ENCODE measurements at places on chromosomes 7 and 10.

GRCh38 chr10:69453795-69454194 is 2.5 kb downstream of the TSPAN15 start:
- no peak for DNase-seq

DNA sequence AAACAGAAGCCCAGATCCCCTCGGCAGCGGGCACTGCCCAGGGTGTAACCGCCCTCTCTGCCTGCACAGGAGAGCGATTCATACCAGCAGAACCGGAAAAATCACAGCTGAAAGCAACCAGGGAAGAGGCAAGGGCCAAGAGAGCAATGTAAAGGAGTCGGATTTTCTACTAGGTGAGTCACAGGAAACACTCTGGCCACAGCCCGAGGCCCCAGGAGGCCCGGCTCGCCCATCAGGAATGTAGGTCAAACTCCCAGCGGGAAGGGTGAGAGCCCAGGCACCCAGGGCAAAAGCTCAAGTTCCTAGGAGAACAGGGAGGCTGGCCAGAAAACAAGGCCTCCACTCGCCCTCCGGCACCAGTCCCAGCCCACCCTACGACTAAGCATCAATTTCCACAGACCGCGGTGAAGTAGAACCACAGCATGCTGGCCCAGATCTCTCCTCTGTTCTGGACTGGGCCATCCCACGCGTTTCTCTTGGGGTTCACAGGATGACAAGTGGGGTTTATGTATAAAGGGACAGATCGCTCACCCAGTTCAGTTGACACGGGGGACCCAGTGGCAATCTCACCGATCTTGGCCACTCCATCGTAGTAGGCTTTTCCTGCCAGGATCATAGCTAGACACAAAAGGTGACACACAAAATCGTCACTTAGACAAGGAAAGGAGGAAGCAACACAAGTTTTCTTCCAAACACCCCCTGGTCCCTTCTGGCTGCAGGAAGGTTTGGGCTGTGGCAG is 46.2 kb downstream of the BAIAP2L1 start:
- DNase-seq, result no peak

DNA sequence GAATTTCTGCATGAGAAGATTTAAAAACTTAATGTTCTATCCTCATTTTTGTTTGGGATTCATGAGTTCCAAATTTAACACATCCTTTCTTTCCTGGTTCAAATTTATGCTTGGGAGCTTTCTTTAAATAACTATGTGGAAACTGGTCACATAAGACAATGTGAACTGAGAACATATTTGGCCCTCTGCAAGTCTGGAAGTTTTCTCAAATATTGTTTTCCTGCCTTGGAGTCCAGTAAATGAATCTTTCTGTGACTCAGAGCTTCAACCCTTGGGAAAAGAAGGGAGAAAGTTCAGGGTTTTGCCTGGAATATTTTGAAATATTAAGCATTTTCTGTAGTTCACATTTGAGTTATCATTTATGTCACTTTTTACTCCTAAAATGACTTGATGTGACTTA is 559.0 kb upstream of the NRP1 start:
- DNase-seq, result no peak

- no peak for DNase-seq
Observed at GRCh38 chr7:106952658-106953231, 87.7 kb downstream of the PIK3CG start.

DNA sequence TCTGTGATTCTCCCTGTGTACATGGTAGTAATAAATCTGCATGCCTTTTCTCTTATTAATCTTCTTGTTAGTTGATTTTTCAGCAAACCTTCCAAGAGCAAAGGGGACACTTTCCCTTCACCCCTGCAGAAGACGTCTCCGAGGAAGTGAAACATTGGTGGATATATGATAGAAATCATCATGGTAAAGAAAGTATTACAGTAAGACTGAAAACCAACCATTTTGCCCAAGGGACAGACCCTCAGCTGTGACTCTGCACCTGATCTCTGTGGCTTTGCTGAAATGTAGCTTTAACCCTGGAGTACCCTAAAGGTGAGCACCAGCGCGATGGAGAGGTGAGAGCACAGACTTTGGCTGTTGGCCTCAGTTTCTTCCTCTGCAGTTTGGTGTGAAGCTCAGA is 32.8 kb upstream of the MYO3A start:
- no peak for DNase-seq

- DNase-seq, result no peak
Observed at GRCh38 chr7:108463613-108464012, 7.4 kb upstream of the NRCAM start.

DNA sequence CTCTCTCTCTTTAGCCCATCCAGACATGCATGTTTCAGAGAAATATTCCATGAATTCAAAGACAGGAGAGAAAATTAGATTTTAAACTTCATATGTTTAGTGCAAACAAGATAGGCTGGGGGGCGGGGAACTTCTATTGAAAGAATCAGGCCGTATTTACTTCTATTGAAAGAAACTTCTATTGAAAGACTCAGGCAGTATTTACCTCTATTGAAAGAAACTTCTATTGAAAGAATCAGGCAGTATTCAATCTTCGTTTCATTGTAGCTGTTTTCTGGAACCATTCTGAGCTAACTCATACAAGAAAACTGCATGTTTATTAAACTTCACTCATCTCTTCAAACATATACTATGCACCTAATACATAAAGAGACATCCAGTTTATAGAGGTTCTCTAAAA is 123.1 kb downstream of the TYW1B start:
- no peak for DNase-seq

DNA sequence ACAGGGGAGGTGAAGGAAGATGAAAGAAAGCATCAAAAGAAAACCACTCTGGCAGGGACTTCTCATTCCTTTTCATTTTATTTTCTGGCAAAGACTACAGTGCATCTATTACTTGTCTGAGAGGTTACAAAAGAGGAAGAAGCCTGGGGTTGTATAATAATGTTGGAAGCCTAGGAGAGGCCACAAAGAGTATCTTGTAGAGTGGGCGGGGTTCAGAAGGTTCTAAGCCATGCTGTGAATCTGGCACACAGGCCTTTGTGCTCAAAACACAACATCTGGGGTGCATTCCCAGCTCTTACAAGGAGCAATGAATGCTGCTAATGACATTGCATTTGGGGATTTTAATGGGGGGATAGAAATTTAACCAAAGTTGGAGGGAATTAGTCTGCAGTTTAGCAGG is 49.4 kb downstream of the MRPL32 start:
- no peak for DNase-seq

DNA sequence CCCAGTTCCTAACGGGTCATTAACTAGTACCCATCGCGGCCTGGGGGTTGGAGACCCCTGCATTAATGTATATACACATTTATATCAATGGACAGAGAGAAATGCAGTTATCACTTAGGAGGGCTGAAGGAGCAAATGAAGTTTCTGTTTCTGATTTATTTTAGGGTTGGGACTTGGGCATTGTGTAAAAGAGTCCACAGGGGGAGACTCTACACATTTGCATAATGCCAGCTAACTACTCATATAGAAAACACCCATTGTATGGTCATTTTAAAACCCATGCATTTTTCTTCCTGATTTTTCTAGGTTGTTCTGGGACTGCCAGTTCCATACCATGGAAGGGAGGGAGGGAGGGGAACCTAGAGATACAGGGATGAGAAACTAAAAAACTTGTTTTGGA is 23.5 kb downstream of the BCCIP start:
- DNase-seq, result no peak

- DNase-seq, result no peak
Observed at GRCh38 chr7:8057566-8057965, 89.0 kb downstream of the GLCCI1 start.

DNA sequence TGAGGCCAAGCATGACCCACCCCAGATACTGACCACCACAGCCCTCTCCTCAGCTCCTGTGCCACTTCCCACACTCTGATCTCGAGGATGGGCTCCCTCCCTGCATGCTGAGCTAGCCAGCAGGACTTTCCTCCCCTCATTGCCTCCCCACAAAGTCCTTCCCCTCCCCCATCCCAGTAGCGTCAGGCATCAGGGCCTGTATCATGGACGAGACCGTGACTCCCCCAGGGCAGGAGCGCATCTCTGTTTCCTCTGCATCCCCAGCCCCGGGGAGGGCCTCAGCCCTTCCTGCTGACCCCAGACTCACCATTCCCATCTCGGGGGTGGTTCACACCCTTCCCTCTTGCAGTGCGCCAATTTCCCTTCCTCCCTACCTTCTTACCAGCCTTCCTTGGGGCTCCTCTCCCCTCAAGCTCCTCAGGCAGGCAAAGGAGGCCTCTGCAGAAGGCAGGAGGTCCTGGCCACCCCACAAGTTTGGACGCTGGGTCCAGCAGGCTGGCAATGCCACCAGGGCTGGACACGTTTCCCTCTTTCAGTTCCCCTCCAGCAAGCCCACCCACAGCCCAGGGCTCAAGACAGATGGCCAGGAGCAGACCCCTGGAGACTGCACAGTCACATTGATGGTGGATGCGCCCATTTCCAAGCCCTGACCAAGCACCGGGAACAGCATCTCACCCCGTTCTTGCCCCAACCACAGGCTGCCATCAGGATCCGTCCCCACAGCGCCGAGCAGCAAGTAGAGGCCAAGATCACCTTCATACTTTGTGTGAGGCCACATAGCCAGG is 36.5 kb downstream of the GRID1 start:
- no peak for DNase-seq

- DNase-seq, result no peak
Observed at GRCh38 chr10:21048068-21048467, 151.0 kb upstream of the NEBL start.

DNA sequence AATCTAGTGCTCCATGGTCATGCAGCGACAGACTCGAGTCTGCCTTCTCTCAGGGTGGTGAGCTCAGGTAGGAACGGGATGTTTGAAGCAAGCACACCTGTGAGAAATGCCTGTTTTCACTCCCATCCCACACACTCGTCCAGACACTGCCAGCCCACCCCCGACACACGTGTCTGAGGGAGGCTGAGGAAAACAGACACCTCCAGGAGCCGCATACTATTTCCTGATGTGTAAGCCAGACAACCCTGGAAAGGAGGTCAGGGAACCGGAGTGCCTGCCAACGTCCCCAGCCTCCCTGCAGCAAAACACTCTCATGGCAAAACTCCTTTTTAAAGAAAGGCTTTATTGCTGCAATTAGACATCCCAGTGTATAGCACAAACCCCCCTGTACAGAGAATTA is 80.2 kb downstream of the ALOX5 start:
- DNase-seq, result no peak

GRCh38 chr10:89670926-89671325 is 25.9 kb upstream of the PANK1 start:
- DNase-seq, result no peak

GRCh38 chr7:27188386-27189294 is 3.6 kb upstream of the HOXA11 start:
- DNase-seq, result no peak

- no peak for DNase-seq
Observed at GRCh38 chr10:103086261-103086660, 106.8 kb downstream of the NT5C2 start.

DNA sequence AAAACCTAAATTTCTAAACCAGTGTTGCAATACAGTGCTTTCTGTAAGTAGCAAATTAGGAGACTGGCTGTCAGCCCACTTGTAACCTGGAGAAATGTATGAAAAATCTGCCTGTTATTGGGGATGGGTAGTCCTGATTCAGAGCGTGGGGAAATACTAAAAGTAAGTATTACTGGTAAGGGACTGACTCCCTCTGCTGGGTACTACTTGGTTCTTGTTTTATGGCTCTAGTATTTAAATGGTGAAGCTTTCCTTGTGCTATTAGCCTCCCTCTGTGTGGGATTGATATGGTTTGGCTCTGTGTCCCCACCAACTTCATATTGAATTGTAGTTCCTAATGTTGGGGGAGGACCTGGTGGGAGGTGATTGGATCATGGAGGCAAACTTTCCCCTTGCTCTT is 886.1 kb downstream of the SORCS1 start:
- DNase-seq, result no peak

DNA sequence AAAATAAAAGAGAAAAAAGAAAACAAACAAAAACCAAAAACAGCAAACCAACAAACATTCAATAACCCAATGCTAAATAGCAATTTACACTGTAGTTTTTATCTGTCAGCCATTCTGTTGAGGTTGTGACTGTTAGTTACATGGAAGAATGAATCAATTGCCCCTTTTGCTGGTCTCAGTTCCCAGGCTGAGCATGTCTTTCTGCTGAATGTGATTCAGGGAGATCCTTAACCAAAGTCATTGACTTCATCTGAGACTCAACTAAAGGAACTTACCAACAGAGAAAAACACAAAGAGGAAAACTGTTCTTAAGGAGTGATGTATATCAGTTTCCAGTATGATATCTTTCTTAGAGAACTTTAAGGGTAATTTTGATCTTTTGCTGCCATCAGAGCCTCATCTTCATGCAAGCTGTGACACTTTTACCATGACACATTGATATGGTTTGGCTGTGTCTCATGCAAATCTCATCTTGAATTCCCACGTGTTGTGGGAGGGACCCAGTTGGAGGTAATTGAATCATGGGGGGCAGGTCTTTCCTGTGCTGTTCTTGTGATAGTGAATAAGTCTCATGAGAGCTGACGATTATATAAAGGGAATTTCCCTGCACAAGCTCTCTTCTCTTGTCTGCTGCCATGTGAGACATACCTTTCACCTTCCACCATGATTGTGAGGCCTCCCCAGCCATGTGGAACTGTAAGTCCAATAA is 469.8 kb downstream of the KIF20B start:
- DNase-seq, result no peak

GRCh38 chr10:44313761-44314165 is 71.1 kb downstream of the CXCL12 start:
- DNase-seq, result no peak

DNA sequence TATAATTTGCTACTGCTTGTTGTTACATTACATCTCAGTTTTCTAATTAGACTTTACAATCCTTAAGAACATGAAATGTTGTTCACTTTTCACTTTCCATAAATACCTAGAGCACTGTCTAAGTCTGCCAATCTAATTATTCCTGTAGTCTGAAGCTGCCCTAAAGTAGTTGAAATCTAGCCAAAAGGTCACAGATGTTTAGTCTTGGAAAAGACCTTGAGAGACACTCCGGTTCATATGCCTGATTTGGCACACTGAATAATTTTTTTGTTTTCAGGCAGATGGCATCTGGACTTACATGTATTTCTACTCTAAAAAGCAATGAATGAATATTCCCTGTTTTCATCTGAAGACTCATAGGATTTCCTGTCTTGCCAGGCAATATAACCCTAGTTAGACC is 359.1 kb downstream of the ANKRD7 start:
- no peak for DNase-seq

DNA sequence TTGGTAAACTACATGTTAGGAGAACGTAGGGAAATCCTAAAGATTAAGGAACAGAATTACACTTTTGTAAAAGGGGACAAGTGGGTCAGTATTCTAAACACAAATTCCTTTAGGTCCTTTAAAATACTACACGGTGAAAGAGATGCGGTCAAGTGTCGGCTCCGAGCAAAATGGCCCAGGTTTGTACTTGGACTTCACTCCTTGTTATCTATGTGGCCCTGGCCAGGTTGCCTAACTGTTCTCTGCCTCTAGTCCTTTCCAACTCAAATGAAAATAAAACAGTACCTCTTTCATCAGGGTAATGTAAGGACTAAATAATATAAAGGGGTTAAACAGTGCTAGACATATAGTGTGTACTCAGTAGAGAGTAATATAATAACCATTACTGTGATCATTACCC is 344.8 kb downstream of the PARD3 start:
- no peak for DNase-seq

Measured in esophagus squamous epithelium (tissue), 5 donors.